ENCODE measurements at places on chromosomes 1 and 21. TPM values are rescaled to one million over a fixed set of nuclear protein-coding genes. Genes with fewer than 3 reads are reported as not detected.

Gene DIO1
- not detected for total RNA-seq

Gene PAQR6
- not detected for total RNA-seq

Gene SMCP
- not detected for total RNA-seq

Gene MFN2
- 367 TPM for total RNA-seq

Gene CITED4
- 18.8 TPM for total RNA-seq

Gene TCHH
- total RNA-seq, result 0.12 TPM

Gene PTPRU
- total RNA-seq, result 22.4 TPM

Gene KRTAP12-2
- total RNA-seq, result not detected

Gene C1orf115
- total RNA-seq, result 19.2 TPM

Gene NR0B2
- total RNA-seq, result 10.6 TPM

Gene SLFNL1
- 0.59 TPM for total RNA-seq

Gene OR2L2
- total RNA-seq, result not detected

Gene SLAMF9
- not detected for total RNA-seq

DNA sequence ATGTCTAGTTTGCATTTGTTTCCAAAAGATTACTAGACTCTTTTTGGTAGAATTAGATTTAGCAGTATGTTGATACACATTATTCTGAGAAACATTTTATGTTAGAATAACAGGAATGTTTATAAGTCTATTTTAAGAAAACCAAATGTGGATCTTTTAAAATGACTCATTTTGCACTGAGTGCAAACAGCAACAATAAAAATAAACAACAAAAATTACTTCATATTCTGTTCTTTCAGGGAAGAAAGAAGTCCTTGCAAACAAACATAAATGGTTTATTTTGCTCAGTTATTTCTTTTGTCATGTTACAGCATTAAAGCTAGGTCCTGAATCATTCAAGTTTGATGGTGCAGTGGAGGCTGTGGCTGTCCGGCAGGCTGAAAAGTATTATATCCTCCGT, 106.8 kb upstream of the TENT5C start:
- DNase-seq, result no peak

GRCh38 chr21:36923270-36923669, 43.2 kb downstream of the HLCS start:
- peak; percentile 21 for DNase-seq

DNA sequence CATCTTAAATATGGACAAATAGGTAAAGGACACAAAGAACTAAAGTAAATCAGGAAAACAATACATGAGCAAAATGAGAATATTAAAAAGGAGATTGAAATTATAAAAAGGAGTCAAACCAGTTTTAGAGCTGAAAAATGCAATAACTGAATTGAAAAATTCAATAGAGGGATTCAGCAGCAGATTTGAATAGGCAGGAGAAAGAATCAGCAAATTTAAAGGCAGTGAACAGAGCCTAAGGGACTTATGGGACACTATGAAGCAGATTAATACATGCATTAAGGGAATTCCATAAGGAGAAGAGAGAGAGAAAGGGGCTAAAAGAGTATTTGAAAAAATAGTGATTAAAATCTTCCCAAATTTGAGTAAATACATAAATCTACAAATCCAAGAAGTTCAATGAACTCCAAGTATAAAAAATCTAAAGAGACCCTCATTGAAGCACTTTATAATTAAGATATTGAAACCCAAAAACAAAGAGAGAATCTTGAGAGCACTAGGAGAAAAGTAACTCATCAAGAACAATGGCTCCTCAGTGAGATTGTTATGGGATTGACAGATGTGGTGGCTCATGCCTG, 2.9 kb downstream of the CFAP107 start:
- no peak for DNase-seq

- DNase-seq, result no peak
Observed at GRCh38 chr1:156193208-156193487, 756 bp upstream of the SLC25A44 start.

DNA sequence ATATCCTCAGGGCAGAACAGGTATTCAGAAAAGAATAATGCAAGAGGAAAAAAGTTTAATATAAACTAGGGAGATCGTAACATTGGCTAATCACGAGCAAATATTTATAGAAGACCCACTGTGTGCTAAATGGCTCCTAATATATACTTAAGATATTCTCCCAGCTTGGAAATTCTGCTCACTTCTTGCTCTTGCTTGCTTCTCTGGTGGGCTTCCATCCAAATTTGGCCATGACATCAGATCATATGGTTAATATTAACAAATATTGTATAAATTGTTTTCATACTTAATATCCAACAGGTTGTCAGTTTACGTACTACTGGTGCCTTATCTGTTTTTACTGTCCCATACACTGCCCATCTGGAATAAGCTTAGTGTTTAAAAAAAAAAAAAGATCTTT, 1.1 kb downstream of the COX20 start:
- no peak for DNase-seq

GRCh38 chr1:7366955-7367665, 404.0 kb upstream of the VAMP3 start:
- DNase-seq, result no peak

- DNase-seq, result no peak
Observed at GRCh38 chr1:3192825-3193224, 123.8 kb downstream of the PRDM16 start.

GRCh38 chr21:45466330-45467220, 61.6 kb downstream of the COL18A1 start:
- no peak for DNase-seq

GRCh38 chr1:3030663-3031381, 9.6 kb downstream of the ACTRT2 start:
- no peak for DNase-seq

- DNase-seq, result no peak
Observed at GRCh38 chr1:163307479-163308171, 14.1 kb upstream of the NUF2 start.

GRCh38 chr1:12147201-12147701, 19.5 kb upstream of the TNFRSF1B start:
- DNase-seq, result no peak

DNA sequence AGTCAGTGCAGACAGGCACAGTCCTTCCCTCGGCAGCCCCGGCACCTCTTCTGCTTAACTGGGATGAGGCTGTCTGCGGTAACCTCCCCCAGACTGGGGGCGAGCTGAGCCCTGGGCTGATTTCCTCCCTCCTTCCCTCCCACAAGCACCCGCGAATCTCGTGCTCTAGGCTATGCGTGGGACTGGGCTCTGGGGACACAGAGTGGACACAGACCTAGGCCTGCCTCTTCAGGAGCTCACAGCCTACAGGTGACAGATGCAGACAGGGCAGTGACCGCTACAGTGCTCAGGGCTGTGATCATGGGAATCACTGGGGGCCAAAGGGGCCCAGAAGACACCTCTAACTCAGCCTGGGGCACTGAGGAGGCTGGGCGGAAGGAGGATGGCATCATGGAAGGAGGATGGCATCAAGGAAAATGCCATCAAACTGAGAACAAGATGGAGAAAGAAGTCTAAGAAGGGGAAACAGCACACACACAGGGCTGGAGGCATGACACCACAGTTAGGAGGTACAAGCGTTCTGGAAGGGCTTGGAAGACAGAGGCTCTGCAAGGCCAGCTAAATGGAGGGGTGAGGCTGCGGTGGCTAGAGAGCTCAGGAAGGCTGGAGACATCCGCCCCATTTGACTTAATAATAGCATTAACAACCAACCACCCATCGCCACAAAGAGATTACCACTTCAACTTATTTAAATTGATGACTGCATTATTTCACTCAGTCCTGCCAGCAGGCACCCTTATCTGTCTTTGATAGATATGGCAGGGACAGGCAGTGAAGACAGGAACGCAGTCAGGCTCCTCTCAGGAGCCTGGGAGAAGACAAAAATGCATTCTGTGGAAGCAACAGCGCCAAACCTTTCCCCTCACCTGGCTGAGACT, 4.2 kb downstream of the TTC39A start:
- DNase-seq, result no peak

DNA sequence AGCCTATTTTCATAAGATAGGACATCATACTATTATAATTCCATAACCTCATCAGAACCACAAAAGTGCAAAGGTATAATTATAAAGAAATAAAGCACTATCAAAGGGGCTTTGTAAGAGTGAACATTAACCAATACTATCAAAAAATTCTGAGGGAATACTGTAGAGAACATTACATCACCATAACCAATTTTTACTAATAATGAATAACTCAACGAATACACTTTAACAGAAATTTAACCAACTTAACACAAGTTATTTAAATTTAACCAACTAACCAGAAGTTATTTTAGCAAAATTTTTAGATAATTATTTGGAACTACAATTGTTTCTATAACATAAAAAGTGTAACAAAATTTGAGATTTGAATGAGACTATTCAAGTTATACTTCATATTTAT, 34.8 kb downstream of the ZSWIM5 start:
- no peak for DNase-seq

- DNase-seq, result no peak
Observed at GRCh38 chr1:159856576-159856975, 5.9 kb downstream of the VSIG8 start.

DNA sequence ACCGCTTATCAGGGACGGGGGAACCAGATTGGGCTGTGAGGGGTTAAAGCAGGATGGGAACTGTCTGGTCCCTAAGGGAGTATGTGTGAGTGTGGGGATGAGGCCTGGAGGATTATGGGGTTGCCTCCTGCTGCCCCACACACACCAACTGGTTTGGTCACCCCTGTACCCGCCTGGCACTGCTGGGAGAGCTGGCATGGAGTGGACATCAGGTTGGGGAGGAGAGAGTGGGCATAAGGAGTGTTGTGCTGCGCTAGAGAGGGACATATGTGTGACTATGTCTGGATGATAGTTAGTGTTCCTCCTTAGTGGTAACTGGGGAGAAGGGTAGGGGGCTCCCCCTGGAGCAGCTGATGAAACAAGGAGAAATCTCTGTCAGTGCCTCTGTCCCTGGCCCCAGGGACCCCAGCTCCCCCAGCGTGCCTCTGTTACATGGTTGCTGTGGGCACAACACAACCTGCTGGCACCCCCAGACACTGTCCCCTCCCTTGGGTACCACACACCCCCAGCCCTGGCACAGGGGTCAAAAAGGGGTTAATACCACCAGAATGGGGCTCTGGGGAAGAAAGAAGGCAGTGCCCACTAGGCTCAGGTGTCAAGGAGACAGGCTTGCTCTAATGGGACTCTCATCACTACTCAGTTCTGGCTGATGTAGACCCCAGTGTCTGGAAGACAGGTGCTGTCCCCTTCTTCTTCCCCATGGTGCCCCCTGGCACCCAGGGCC, 1.9 kb downstream of the ZBTB7B start:
- DNase-seq, result no peak

DNA sequence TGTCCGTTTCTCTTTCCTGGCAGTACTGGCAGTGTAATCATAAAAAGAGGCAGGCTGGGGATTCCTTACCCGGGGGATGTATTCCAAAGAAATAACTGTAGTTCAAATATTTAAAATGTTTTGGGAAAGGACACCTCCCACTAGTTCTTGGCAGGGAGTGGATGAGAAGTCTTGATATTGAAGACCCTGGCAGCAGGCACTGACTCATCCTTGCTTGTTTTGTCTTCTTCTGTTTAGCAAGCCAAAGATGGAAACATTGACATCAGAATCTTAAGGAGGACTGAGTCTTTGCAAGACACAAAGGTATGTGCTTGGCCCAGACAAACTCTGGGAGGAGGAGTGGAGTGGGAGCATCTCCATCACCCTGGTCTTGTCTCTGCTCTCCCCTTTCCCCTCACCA, 639 bp downstream of the IL20 start:
- DNase-seq, result no peak

DNA sequence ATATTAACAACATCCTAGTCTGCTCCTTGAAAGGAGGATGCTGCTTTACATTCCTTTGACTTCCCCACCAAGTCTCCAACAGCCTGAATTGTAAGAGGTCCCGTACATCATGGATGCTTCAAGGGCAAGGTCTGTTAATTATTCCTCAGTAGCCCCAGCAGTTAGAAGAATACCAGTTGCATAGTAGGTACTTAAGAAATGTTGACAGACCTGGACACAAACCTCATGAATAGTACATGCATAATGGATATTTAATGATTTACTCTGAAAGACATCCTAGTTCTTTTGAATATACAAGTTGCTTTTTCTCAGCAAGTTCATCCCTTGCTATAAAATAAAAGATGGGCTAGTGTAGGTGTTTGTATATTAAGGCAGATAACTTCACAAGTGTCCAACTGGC, 112.1 kb upstream of the DPYD start:
- no peak for DNase-seq

GRCh38 chr1:51330331-51331201, at the start of gene TTC39A:
TTC39A (minus strand) TSS chr1:51330562; CDS start chr1:51330477, 85 bp downstream.
- no peak for DNase-seq

GRCh38 chr1:145892486-145893087, 6.9 kb upstream of the ANKRD35 start:
- DNase-seq, result no peak

DNA sequence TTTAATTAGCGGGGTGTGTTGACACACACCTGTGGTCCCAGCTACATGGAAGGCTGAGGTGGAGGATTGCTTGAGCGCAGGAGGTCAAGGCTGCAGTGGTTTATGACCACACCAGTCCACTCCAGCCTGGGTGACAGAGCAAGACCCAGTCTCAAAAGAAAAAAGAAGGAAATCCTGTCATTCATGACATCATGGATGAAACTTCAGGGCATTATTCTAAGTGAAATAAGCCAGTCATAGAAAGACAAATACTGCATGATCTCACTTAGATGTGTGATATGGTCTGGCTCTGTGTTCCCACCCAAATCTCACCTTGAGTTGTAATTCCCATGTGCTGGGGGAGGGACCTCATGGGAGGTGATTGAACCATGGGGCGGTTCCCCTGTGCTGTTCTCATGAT, 82.6 kb downstream of the MT1HL1 start:
- DNase-seq, result no peak

Measured in right atrium auricular region (tissue), 2 donors.